Endothelial cell (in vitro differentiated cells): ENCODE measurements at places on chromosomes 7 and 10. TPM values are rescaled to one million over a fixed set of nuclear protein-coding genes. Genes with fewer than 3 reads are reported as not detected.

The LHPP gene
- total RNA-seq, result 4.2 TPM

GRCh38 chr10:44938956-44939355 lies 20.6 kb upstream of the RASSF4 start:
- H3K4me3 ChIP-seq, result no peak overlapping the region
- H3K36me3 ChIP-seq, result peaks cover 4% of the 10 kb centered on the region
- peaks cover 2% of the 10 kb centered on the region for H3K27me3 ChIP-seq
- peaks cover 5% of the 10 kb centered on the region for H3K4me1 ChIP-seq
- no peak overlapping the region for H3K27ac ChIP-seq

DNA sequence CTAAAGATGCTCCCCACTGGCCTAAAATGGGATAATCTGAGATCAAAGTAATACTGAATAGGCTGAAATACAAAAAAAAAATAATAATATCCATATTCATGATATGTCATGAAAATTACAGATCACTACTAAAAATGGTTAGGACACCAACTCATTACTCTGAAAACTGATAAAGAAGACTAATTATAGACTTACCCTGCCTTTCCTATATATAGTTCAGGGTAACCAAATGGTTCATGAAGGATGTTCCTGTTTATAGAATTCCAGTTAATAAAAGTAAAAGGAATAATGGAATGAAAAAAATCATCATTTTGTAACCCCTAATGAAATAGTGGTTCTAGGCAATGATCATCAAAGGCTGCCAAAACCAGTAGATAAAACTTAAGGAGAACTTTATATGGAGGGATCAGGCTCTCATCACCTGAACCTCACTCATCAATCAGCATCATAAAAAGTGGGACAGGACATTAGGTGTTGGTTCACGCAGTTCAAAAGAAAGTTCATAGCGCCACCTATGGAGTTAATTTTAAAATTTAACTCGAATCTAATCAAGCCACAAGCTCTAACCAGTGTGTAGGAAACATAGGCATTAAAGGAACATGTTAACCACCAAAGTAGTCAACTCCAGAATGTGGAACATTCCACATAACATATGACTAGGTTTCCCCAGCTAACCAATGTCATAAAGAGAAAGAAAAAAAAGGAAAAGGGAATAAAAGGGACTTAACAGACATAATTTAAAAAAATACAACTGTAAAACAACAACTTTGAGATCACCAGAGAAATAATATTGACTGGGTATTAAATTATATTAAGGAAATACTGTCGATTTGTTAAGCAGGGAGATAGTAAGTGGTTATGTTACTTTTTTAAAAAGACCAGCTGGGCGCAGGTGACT lies 35.7 kb downstream of the P4HA1 start:
- no peak for DNase-seq
- no peaks in the 10 kb centered on the region for H3K27me3 ChIP-seq
- H3K4me3 ChIP-seq, result no peak overlapping the region
- peaks cover 6% of the 10 kb centered on the region for H3K36me3 ChIP-seq
- no peak overlapping the region for H3K27ac ChIP-seq

GRCh38 chr7:34406848-34407530 lies 251.0 kb upstream of the NPSR1 start:
- H3K4me1 ChIP-seq, result no peaks in the 10 kb centered on the region
- no peak overlapping the region for H3K27ac ChIP-seq
- H3K4me3 ChIP-seq, result no peak overlapping the region
- DNase-seq, result no peak
- H3K36me3 ChIP-seq, result no peaks in the 10 kb centered on the region

The TRIM50 gene
- 0.54 TPM for total RNA-seq

The FAM20C gene
- total RNA-seq, result 3.1 TPM

DNA sequence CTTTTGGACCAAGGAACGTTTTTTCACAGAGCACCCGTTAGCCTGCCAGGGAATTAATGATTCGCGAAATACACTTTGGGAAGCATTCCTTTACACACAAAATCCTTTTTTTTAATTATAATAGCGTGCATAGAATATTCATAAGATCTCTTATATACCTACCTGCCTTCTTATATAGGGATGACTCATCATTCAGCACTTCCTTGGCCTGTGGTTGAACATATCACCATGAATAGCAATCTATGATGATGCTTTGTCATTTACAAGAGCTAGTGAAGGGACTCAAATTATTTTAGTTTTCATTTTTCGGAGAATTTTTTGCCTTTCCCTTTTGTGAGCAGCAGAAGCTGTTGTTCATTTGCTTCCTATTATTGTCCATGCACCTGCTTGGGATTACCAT lies 97.0 kb downstream of the CDH23 start:
- H3K4me3 ChIP-seq, result no peak overlapping the region
- DNase-seq, result no peak
- H3K36me3 ChIP-seq, result no peaks in the 10 kb centered on the region
- no peaks in the 10 kb centered on the region for H3K4me1 ChIP-seq
- H3K27ac ChIP-seq, result no peak overlapping the region
- peaks cover 5% of the 10 kb centered on the region for H3K27me3 ChIP-seq

The ADCY1 gene
- 50.7 TPM for total RNA-seq

GRCh38 chr7:70456719-70457118 lies 675.2 kb upstream of the GALNT17 start:
- no peak overlapping the region for H3K4me3 ChIP-seq
- peaks cover 27% of the 10 kb centered on the region for H3K4me1 ChIP-seq
- no peak overlapping the region for H3K27ac ChIP-seq
- DNase-seq, result no peak
- H3K36me3 ChIP-seq, result peaks cover 3% of the 10 kb centered on the region
- peaks cover 9% of the 10 kb centered on the region for H3K27me3 ChIP-seq

The HOXA2 gene
- 1.1 TPM for total RNA-seq

DNA sequence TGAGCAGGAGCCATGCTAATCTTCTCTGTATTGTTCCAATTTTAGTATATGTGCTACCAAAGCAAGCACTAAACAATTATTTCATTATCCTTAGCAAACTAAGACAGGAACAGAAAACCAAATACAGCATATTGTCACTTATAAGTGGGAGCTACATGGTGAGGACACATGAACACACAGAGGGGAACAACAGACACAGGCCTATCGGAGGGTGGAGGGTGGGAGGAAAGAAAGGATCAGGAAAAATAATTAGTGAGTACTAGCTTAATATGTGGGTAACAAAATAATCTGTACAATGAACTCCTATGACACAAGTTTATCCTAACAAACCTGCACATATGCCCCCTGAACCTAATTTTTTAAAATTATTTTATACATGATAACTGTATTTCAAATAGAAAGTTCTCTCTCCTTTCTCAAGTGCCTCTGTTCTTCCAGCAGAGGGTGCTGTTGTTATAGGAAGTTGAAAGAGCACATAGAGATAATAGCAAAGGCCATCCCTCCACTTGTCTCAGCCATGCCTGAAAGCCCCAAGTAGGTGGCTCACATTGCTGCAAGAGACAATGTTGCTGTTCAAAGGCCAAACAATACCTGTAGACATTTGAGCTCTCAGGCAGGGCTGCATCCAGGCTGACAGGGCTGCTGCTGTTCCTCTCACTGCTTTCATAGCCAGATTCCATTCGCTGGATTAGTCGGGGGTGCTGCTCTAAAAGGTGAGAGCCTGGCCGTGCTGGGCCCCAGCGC lies 33.4 kb upstream of the PPP3CB start:
- peak; percentile 34 for DNase-seq
- peak overlapping the region; percentile 34 for H3K4me3 ChIP-seq
- H3K27me3 ChIP-seq, result peaks cover 5% of the 10 kb centered on the region
- H3K4me1 ChIP-seq, result peaks cover 3% of the 10 kb centered on the region

DNA sequence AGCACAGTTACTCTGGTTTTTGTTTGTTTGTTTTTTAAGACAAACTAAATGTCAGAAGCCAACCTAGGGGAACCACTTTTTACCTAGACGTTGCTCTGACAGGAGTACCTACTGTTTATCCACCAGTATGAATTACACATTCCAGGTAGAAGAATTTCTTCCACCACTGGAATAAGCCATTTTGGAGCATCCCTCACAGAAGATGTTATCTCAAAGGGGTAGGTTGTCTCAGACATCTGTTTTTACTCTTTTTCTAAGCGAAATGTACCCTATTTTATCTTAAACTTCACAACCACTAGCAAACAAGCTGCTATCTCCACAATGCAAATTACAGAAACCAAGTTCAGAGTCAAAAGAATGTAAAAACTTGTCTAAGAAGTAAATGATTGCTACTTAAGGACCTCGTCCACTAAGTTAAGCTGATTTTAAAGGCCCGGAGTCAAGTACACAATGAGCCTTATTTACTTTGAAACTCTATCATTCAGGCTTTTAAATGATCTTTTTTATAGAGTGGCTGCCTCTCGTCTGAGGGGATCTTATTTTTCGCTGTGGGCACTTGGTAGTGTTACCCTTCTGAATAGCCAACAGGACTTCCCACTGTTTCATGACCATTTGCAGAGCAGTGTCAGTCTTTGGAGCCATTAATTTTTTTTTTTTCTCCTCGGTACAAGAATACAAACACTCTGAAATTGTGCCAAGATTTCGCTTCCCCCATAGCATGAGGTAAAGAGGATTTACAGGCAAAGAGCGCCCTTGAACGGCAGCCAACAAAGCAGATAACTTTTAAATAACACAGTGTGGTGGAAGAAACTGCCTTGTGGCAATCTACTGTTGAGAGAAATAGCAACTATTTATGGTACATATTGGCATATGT lies 15.7 kb upstream of the ARMC3 start:
- DNase-seq, result no peak
- no peak overlapping the region for H3K4me3 ChIP-seq
- H3K27ac ChIP-seq, result no peak overlapping the region
- peaks cover 4% of the 10 kb centered on the region for H3K27me3 ChIP-seq

DNA sequence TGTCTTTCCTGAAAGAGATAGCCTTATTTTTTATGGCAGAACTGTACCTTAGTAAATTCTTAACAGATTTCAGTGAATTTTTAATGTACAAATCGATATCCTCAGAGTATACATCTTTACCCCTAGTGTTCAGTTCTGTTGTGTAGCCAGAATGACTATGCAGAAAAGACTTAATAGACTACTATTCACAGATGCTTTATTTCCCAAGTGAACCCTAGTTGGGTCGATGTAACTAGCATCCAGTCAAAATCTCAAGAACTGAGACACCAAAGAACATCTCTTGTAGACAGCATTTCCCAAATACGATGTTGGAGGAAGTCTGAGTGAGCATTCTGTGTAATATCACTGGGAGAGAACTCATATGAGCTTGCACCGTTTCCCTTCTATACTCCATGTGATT lies 1.5 kb downstream of the AKR1C3 start:
- H3K36me3 ChIP-seq, result no peaks in the 10 kb centered on the region
- no peaks in the 10 kb centered on the region for H3K27me3 ChIP-seq
- no peak for DNase-seq
- H3K27ac ChIP-seq, result no peak overlapping the region

DNA sequence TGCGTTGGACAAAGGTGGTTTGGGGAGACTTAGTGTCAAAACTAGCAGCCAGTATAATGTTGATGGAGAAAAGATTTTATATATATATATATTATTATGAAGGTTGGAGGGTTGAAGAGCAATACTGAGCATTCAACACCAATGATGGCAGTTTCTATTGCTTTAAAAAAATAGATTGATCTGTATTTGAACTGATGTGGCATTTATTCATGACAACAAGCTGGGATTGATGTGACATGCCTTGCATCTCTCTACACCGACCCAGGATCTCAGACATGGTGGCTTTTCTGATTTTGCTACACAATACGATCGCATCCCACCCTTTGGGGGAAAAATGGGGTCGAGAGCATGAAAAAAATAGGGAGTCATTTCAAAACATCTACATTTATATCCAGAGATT lies 175.4 kb downstream of the POU6F2 start:
- no peaks in the 10 kb centered on the region for H3K27me3 ChIP-seq
- no peak for DNase-seq
- H3K4me1 ChIP-seq, result no peaks in the 10 kb centered on the region
- H3K4me3 ChIP-seq, result no peak overlapping the region

- peaks cover 20% of the 10 kb centered on the region for H3K27me3 ChIP-seq
- H3K4me1 ChIP-seq, result peaks cover 18% of the 10 kb centered on the region
- H3K4me3 ChIP-seq, result no peak overlapping the region
- H3K27ac ChIP-seq, result no peak overlapping the region
- no peaks in the 10 kb centered on the region for H3K36me3 ChIP-seq
- no peak for DNase-seq
These were observed 40.3 kb upstream of the MXI1 start for GRCh38 chr10:110167149-110167548.

- DNase-seq, result no peak
These were observed 153.6 kb downstream of the TYW1B start for GRCh38 chr7:72674394-72674793.

- H3K4me1 ChIP-seq, result no peaks in the 10 kb centered on the region
- no peaks in the 10 kb centered on the region for H3K36me3 ChIP-seq
- no peak overlapping the region for H3K4me3 ChIP-seq
- no peak for DNase-seq
- H3K27ac ChIP-seq, result no peak overlapping the region
- peaks cover 1% of the 10 kb centered on the region for H3K27me3 ChIP-seq
These were observed 25.1 kb downstream of the HDAC9 start for GRCh38 chr7:18520450-18521235.

GRCh38 chr7:69502358-69502757 lies 95.9 kb upstream of the AUTS2 start:
- DNase-seq, result no peak
- peaks cover 26% of the 10 kb centered on the region for H3K4me1 ChIP-seq
- peaks cover 1% of the 10 kb centered on the region for H3K27me3 ChIP-seq

DNA sequence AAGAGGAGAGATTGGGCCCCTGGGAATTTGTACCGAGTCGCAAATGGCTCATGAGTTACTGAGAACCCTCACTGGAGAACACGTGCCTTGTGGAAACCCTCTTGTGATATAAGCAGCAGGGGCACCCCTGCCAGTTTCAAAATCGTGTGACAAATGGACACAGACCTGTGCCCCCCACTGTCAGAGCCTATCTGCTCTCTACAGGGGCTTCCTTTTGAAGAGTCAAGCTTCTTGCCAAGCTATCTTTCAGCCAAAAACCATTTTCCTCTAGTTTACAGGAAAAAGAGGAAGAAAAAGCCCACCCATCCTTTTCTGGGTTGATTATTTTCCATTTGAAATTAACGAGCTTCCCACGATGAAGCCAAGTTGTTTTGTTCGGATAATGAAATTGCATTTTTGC lies 64.1 kb upstream of the MPP7 start:
- H3K4me3 ChIP-seq, result no peak overlapping the region
- H3K36me3 ChIP-seq, result no peaks in the 10 kb centered on the region
- DNase-seq, result no peak
- H3K4me1 ChIP-seq, result peaks cover 13% of the 10 kb centered on the region
- H3K27me3 ChIP-seq, result peaks cover 7% of the 10 kb centered on the region
- no peak overlapping the region for H3K27ac ChIP-seq

GRCh38 chr7:138951953-138952352 lies 29.2 kb downstream of the KIAA1549 start:
- H3K27ac ChIP-seq, result no peak overlapping the region
- peaks cover 32% of the 10 kb centered on the region for H3K4me1 ChIP-seq
- H3K36me3 ChIP-seq, result no peaks in the 10 kb centered on the region
- H3K27me3 ChIP-seq, result peaks cover 11% of the 10 kb centered on the region

DNA sequence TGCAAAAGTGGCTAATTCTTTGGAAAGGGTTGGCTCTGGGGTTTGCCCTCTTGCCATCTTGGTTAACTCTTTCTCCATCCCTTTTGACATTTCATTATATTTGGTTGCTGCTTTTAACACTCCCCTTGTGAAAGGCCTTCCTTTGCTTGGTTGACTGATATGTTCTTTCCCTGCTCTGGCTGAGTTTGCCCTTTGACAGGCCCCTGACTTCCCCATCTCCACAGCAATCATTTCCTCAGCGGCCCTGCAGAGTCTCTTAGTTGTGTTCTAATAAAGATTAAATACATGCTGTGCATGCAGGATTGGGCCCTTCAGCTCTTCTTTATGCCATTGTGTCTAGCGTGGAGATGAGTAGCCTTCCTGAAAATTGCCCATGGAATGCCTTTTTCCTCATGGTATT lies 84.5 kb upstream of the CSTF2T start:
- no peaks in the 10 kb centered on the region for H3K27me3 ChIP-seq
- DNase-seq, result no peak
- H3K27ac ChIP-seq, result no peak overlapping the region
- no peaks in the 10 kb centered on the region for H3K36me3 ChIP-seq
- H3K4me1 ChIP-seq, result no peaks in the 10 kb centered on the region
